ENCODE measurements at places on chromosomes 12 and 14.

- DNase-seq: no peak
Measured at GRCh38 chr12:69275471-69275891, 36.1 kb downstream of the CPSF6 start.

GRCh38 chr14:102973706-102974285 lies 51.3 kb downstream of the AMN start:
- DNase-seq: no peak

- no peak for DNase-seq
Measured at GRCh38 chr14:70359076-70359424, 433 bp downstream of the COX16 start.

- DNase-seq: no peak
Measured at GRCh38 chr14:101634850-101635748, 73.8 kb downstream of the DIO3 start.

DNA sequence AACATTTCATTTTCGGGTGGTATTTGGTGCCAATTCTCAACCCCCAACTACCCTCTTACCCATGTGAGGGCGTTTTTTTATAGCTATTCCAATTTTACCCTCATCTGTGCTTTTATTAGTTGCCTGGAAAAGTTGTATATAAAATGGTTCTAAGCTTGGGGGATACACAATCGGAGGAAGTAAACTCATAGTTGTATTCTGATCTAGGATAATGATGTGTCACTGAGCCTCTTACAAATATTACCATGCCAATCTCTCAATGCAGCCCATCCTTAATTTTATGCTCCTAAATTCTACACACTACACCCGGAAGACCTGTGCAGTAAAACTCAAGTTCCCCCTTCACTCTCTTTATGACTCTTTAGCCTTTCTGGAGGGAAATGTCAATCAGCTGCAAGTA lies 1206.5 kb upstream of the FLRT2 start:
- no peak for DNase-seq

DNA sequence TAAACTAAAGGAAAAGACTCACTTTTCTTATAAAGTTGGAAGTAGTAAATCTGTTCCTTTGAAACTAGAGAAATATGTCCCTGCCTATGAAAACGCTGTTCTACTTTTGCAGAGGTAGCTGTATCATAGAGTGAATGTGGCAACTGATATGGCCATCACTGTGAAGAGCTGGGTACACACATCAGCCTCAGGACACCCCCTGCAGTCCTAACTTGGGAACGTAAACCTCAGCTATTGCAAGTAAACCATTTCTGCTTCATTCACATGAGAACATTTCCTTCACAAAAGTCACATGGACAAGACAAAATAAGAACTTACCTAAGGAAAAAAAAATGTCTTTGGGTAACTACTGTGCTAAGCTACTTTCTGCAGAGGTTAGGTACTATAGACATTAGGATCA lies 233.3 kb upstream of the PPFIA2 start:
- no peak for DNase-seq

DNA sequence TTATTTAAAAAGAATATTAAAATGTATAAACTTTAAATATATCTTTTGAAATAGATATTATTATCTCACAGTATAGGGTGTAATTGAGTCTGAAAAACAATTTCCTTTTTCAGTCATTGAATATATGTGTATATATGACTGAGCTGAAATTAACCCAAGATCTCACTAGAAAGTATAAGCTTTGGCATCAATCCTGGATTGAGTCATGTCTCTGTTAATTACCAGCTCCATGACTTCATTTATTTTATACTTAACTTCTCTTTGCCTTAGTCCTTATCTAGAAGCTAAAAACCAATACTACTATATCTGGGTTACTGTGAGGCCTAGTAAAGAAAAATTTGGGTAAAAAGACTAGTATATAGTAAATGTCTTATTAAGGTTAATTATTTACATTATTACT lies 1020.3 kb downstream of the LRFN5 start:
- DNase-seq: no peak

DNA sequence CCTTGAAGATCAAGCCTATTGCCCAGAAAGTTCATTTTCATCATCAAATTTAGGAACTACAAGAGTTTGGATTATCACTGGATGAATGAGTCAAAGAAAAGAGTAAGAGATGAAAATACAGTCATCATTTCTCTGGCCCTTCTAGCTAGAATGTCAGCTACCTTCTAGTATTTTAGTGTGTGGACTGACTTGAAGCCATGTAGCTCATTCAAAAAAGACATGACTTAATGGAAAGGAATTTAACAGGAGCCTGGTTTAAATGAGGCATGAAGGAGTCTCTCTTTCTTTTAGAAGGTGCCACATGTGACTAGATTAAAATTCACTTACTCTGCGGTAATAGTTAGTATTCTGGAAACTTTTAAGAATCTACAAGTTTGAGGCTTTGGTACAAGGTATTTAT lies 7.1 kb downstream of the PTHLH start:
- DNase-seq: no peak

GRCh38 chr12:45703942-45704341 lies 25.6 kb upstream of the ARID2 start:
- no peak for DNase-seq

DNA sequence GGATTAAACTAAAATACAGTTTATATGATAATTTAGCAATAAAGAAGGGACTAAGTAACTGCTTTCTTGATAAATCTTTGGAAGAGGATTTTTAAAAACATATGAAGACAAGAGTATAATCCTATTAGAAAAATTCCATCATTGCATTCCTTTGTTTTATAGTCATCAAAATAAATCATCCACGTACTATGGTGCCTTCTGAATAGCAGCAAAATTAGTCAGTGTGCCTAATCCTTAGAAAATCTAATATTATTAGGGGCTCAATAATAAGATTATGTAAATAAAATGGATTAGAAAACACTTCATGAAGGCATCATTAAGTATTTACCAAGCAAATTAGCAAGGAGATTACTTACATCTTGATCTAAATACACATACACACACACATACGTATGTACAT lies 102.1 kb downstream of the KCNH5 start:
- DNase-seq: no peak

DNA sequence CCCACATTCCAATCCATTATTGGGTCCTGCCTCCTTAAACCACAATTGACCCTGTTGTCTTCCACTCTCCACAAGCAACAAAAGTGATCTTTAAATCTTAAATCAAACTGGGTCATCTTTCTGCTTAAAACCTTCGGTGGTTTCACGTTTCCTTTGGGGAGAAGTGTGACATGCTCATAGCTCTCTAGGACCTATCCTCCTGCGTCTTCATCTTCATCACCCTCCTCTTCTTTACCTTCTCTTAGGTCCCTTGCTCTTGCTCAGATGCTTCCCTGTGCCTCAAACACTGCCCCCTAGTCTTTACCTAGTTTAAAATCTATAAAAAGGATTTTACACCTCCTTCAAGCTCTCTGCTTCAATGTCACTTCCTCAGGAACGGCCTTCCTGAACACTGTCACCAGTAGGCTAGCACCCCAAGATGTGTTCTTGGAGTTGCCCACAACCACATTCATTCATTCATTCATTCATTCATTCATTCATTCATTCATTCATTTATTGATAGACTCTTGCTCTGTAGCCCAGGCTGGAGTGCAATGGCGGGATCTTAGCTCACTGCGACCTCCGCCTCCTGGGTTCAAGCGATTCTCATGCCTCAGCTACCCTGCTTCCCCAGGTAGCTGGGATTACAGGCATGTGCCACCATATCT lies 46.8 kb downstream of the GALNT4 start:
- DNase-seq: no peak

GRCh38 chr14:22613106-22613695 lies 15.1 kb downstream of the ABHD4 start:
- no peak for DNase-seq

Measured in SIG-M5 (cell line).